ENCODE measurements at places on chromosomes 6 and 20.

- no peak for DNase-seq
These were observed 73.1 kb downstream of the NCOA3 start for GRCh38 chr20:47574616-47575364.

- DNase-seq = no peak
These were observed 83.4 kb downstream of the CCDC170 start for GRCh38 chr6:151577257-151577656.

- DNase-seq = no peak
These were observed 658 bp downstream of the HTR1B start for GRCh38 chr6:77462359-77463307.

DNA sequence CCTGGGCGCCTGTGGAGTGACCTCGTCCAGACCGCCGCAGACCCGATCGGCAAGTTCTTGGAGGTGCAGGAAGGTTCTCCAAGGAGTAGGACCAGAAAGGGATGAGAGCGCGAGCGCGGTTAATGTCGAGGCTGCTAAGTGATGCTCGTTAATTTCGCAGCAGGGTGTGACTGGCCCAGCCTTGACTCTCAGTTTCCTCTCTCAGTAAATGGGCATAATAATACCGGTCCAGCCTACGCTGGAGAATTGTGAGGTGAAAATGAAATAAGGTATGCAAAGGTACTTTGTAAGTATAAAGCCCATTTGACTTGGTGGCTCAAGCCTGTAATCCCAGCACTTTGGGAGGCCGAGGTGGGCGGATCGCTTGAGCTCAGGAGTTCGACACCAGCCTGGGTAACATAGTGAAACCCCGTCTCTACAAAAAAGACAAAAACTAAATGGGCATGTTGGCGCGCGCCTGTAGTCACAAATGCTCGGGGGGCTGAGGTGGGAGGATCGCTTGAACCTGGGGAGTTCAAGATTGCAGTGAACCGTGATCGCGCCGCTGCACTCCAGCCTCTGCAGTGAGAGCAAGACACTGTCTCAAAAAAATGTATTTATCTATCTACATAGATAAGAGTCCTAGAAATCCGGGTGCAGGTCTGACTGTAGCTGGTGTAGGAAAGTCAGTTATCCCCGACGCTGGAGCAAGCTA, 634 bp upstream of the BTBD9 start:
- DNase-seq = peak; percentile 15

- DNase-seq = no peak
These were observed 93.6 kb downstream of the SNAP91 start for GRCh38 chr6:83615025-83615999.

DNA sequence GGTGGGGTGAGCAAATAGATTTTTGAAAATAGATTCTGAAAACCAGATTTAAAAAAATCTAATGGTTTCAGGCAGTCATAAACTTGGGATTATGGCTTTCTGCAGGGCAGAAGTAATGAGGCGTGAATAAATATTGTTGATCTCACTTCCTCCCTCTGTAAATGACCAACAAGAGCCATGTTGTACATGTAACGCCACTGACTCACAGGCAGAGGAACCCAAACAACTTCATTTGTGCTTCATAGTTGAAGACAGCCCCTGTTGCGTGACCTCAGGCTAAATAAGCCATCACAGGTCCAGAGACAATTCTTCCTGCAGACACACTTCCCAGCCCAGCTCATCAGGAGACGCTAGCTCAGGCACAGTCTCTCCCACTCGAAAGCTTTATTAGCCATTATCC, 59.1 kb upstream of the F13A1 start:
- no peak for DNase-seq
